ENCODE measurements at places on chromosomes 6 and 20.
A peak's percentile ranks its signal among the peaks of the same experiment; 100 is the strongest.

GRCh38 chr20:22716821-22717351 lies 132.5 kb upstream of the FOXA2 start:
- DNase-seq, result peak; percentile 97

- DNase-seq, result no peak
Observed at GRCh38 chr6:143578054-143578453, 66.5 kb upstream of the FUCA2 start.

- peak; percentile 72 for DNase-seq
Observed at GRCh38 chr6:161835500-161836215, 561.8 kb upstream of the AGPAT4 start.

DNA sequence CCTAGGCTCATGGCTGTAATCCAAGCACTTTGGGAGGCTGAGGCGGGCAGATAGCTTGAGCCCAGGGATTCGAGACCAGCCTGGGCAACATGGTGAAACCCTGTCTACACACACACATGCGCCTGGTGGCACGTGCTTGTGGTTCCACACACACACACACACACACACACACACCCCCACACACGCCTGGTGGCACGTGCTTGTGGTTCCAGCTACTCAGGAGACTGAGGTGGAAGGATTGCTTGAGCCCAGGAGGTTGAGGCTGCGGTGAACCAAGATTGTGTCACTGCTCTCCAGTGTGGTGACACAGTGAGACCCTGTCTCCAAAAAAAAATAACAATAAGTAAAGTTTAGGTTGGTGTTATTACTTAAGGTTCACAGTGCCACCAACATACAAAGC lies 165.8 kb downstream of the ZFAND3 start:
- DNase-seq, result no peak

DNA sequence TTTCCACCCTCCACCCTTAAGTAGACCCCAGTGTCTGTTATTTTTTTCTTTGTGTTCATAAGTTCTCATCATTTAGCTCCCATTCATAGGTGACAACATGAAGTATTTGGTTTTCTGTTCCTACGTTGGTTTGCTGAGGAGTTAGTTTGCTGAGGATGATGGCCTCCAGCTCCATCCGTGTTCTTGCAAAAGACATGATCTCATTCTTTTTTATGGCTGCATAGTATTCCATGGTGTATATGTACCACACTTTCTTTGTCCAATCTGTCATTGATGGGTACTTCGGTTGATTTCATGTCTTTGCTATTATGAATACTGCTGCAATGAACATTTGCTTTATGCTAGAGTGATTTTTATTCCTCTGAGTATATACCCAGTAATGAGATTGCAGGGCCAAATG lies 301.2 kb downstream of the ADGRG6 start:
- DNase-seq, result no peak

DNA sequence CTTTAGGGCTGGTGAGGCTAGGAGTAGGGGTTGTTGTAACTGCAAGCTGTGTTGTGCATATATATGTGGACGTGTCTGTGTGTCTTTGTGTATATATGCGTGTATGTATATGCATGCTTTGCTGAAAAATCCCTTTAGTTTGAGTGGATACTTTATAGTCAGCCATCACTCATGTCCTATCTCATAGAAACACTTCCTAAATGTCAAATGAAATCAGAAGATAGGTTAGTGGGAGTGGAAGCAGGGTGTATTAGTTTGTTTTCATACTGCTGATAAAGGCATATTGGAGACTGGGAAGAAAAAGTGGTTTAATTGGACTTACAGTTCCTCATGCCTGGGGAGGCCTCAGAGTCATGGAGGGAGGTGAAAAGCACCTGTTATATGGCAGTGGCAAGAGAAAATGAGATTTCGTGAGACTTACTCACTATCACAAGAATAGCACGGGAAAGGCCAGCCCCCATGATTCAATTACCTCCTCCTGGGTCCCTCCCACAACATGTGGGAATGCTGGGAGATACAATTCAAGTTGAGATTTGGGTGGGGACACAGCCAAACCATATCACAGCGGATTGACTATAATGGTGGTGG lies 131.1 kb downstream of the JARID2 start:
- no peak for DNase-seq
